ENCODE measurements at places on chromosomes 1 and 21.

DNA sequence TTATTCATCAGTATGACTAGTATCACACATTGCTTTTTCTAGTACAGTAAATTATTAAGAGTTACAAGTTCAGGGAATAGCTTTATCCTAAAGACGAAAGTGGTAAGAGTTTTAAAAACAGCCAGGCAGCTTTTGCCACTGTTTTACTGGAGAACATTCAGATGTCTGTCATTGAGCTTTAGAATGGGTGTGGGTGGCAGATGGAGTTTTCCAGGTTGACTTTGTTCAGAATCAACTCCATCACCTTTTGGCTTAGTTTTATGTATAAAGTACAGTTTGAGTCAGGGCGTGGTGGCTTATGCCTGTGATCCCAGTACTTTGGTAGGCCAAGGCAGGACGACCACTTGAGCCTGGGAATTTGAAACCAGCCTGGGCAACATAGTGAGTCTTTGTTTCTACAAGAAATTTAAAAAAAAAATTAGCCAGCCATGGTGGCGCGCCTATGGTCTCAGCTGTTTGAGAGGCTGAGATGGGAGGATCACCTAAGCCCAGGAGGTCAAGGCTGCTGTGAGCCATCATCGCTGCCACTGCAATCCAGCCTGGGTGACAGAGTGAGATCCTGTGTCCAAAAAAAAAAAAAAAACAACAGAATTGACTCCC, 29.9 kb upstream of the PLEKHM2 start:
- DNase-seq: no peak

DNA sequence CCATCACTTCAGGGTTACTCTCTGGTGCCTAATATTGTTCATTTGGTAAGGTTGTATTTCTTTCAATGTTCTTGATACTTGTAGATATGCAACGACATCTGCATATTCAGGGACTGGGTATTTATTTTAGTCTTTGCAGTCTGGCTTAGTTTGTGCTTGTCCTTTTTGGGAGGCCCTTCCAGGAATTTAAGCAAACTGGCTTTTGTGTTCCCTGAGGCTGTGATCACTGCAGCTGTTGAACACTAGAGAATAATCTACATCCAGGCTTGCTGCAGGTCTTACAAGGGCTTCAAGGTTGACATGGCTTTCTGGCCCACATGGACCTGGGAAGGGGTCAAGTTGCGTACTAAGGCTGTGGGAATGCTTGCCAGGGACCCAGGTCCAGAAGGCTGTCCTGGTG, 72.1 kb downstream of the CCDC18 start:
- DNase-seq: no peak

DNA sequence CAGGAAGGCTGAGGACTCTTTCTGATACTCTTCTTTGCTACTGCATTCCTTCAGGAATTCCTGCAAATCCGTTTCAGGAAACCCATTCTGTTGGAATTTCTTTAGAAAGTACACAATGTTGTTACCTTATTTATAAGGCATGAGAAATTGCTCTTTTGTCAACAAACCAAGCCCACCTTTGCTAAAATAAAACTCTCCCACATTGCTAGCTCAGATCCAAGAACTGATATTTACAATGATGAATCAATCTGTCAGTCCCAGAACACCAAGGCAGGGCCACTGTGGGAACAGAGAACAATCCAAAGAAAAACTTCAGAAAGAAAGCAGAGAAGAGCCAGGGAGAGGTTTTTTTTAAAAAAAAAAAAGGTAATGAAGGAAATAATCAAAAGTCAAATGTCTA, 36.6 kb upstream of the LPAR3 start:
- DNase-seq: no peak

- DNase-seq: no peak
Observed at GRCh38 chr1:86748622-86749373, 44.4 kb downstream of the SH3GLB1 start.

- no peak for DNase-seq
Observed at GRCh38 chr1:76371941-76372340, 297.4 kb downstream of the ST6GALNAC3 start.

GRCh38 chr1:8284127-8284526, 33.8 kb upstream of the SLC45A1 start:
- no peak for DNase-seq

DNA sequence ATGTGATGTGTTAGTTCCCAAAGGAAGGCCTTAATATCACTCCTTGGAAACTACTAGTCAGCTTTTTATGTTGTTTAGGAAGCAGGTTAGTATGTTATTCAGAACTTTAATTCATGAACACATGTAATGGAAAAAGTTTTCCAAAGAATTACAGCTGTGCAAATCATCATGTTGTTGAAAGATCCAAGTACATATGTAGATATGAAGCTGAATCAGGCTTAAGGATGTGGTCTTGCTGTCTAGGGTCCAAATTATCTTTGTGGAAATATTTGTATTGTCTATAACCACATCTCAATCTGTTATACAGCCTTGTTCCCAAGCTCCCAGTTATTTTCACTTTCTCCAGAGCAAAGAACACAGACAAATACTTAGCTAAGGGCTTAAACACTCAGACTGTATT, 231.6 kb downstream of the TPR start:
- no peak for DNase-seq

GRCh38 chr1:176791906-176792305, 328.9 kb downstream of the PAPPA2 start:
- no peak for DNase-seq

- DNase-seq: no peak
Observed at GRCh38 chr1:17239420-17239819, 9.5 kb upstream of the PADI3 start.

DNA sequence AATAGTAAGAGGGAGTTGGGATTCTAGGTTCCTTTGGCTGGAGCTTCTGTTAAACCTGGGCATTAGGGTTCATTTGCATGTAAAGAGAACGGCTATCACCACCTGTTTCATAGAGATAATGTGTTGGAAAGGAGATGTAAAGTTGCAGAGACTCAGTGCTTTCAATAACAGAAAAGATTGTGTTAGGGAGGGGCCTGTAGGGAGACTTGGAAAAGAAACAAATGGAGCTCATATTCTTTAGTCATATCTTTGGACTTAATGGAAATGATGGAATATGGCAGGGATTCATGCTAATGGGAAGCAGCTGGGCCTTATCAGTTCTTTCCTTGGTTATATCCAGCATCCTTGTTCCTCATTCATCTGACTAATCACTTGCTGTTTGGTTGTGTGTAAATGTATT, 144.9 kb downstream of the CD247 start:
- DNase-seq: no peak

DNA sequence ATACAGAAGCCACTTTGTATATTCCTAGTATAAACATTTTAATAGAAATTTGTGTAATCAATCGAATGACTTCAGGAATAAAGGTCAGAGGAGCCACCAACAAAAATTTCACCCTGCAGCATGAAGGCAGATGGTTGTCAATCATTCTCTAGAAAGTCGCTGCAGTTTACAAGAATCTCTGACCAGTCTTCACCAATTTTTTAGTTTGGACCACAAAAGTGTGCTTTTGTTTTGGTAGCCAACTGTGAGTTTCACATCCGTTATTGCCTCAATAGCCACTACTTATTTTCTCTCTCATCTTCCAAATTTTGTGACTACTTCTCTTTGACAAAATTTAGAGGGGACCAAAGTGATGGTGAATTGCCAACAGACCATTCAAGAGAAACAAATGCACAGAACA, 1155.6 kb downstream of the AMY1C start:
- DNase-seq: no peak

DNA sequence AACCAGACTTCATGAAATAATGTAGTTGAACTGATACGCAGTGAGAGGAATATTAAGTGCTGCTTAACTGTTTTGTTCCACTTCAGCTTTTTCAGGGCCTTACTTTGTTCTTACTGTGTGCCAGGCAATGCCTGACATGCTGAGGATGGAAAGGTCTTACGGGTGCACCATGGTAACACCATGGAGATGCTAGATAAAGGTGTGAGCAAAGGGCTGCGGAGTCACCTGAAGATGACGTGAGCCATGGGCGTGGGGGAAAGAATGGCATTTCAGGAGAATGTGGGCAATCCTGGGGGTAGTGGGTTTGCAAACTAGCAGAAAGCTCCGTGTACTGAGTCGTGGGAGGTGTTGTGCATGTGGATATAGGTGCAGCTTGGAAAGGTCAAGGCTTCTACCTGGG, 27.3 kb downstream of the MAN1C1 start:
- no peak for DNase-seq

DNA sequence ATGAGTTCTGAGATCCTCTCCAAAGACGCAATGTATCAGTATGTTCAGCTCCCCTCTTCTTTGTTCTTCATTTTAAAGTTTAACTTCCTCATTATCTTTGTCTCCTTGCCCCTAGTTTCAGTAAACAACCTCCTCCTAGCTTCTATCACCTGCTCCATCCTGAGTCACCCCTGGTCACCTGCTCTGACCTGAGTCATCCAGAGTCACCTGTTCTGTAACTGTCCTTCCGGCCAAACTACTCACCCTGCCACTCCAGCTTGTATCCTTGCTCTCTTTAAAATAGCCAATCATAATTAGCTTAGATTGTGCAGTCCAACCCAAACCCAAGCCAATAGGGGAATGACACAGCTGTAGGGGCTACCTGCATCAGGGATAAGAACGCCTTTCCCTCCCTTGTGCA, 332.0 kb downstream of the OLFM3 start:
- DNase-seq: no peak

DNA sequence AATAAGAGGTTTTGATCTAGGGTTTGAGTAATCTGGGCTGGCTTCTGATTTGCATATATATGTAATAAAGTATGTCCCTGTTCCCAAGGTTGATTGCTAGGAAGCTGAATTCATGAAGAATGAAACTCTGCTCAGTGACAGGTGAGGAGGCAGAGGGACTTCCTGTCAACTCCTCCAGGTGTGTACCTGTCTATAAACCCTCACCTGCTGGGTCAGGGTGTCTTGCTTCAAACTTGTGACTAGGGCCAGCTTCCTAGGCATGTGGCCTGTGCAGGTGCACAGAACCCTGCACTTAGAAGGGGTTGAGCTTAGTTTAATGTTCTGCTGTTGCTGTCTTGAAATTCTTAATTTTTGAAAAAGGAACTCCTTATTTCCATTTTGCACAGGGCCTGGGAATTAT, 21.1 kb downstream of the OLFML3 start:
- DNase-seq: no peak

DNA sequence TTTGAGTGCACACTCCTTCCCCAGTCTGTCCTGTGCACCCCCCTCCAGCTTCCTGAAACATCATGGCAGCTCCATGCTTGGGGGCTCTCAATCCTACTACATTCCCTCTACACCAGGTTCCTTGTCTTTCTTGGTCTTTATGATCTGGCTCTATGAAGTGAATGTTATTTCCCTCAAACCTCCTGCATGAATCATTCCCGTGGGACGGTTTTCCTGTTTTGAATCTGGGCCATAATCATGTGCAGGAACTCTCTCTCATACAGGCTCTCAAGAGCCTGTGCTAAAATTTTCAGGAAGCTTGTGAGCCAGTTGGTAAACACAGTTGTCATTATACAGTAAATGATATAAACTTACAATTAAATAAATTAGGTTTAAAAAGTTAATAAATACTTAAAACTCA, 89.8 kb upstream of the KCNE2 start:
- no peak for DNase-seq

DNA sequence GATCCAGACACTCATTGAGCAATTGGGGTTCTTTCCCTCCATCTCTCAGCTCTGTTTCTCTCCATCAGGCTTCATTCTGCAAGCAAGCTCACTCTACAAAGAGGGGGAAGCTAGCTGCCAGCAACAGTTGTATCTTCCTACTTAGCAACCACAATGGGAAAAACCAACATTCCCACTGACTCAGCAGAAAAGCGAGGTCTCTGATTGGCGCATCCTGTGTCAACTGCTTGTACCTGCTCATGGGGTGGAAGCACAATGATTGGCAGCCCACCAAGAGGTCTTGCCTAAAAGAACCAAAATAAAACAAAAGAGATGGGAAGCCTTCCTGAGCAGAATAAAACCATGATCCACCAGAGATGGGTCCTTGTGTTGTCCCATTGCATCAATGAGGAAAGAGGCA, 4.0 kb upstream of the CDA start:
- no peak for DNase-seq

- no peak for DNase-seq
Observed at GRCh38 chr1:47215713-47216112, 16.3 kb downstream of the TAL1 start.

GRCh38 chr1:8520483-8520966, 202.6 kb downstream of the SLC45A1 start:
- DNase-seq: no peak

DNA sequence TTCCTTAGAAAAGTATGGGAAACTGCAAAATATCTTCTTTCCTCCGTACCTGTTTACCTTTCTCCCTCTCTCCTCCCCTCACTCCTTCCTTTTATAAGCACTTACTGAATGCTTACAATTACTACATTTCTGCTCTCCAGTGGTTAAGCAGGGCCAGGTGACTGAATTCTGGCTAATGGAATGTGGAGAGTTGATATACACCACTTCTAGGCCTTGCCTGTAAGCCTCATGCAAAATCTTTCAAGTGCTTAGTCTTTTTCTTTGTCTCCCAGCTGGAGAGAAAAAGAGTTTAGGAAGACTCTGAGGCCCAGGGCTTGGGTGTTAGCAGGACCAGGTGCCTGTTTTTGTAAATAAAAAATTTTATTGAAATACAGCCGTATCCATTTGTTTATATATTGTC, 77.7 kb upstream of the CACNA1E start:
- DNase-seq: no peak

DNA sequence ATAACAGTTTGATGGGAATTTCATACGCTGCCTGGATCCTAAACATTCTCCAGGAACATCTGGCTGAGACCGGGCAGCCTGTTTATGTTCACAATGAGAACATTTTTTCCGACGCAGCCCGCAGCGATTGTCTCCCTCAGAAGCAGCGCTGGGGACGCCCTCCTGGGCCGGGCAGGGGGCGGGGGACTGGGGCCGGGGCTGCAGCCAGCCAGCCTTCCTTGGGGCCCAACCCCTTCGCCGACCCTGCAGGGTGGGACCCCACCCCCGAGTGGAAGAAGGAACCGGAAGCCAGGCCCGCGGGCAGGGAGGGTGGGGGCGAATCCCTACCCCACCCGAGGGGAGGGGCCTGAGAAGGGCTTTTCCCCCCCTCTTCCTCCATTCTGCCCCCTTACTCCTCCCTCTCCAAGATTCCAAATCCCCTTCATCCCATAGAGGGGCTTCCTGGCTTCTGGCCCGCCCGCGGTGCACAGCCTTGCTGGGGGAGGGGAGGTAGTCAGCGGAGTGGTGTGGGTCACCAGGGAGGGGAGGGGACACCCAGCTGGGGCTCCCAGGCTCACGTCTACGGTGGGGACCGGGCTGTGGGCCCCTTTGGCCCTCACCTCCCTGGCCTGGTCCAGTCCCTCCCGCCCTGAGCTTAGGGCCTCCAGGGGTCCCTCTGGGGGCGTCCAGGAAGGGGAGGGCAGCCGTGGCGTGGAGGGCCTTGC, 60.6 kb downstream of the WNT9A start:
- DNase-seq: no peak

Measured in cortex of kidney (tissue), 1 donor.